Activated T-helper 1 cell treated with anti-CD3 and anti-CD28 coated beads, Interleukin-2, amount 50 U/mL, for 16 hours (primary cell): ENCODE measurements at places on chromosomes 2 and 18.

DNA sequence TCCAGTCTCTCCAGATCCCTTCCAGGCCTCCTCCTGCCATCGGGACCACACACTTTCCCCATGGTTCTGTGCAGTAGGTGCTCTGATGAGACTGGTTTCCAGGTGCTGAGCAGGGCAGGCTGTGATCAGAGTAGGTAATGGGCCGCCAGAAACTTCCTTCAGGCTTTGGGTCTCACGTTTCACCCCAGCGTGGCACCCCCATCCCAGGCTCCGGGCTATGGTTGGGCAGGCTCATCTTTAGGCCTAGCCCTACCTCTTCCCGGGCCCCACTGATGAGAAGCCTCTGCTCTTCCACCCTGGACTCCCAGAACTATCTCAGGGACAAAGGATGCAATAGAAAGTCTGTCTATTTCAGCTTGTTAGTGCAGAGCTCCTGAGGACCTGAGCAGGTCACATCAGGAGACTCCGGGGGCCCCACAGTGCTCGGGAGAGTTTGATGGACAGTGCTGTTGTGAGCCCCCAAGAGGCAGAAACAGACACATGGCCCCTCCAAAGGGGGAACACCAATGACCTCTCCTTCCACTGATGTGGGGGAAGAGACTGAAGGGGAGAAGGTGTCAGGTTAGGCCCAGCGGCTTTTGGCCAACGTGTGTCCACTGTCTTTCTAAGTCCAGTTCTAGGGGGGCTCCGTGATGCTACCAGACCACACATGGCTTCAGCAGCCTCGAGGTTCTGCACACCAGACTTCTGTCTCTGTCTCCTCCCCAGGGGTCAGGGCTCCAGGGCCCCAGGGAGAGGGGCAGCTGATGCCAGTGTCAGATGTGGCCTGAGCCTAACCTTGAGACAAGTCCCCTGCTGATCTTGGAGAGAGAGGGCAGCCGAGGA, 5.8 kb upstream of the PROM2 start:
- no peak for DNase-seq

DNA sequence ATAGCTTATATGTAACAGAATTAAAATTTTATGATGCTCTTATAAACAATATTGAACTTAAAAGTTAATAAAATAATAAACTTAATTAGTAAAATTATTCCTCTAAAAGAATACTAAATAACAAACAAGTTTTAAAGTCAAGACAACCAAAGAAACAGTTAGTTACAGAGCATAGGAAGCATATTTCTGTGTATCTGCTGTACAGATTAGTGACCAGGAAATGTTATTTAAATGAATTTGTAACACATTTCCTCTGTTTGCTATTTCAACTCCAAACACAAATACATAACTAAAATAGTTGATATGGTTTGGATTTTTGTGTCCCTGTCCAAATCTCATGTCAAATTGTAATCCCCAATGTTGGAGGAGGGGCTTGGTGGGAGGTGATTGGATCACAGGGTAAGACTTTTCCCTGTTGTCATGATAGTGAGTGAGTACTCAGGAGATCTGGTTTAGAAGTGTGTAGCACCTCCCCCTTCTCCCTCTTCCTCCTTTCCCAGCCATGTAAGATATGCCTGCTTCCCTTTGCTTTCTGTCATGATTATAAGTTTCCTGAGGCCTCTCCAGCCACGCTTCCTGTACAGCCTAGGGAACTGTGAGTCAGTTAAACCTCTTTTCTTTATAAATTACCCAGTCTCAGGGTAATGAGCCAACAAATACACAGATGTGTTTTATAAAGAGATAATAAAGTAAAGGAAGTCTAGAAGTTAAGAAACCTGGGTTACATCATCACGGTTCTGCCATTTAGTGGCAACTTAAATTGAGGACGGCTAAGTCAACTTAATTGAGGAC, 51.8 kb downstream of the ROCK2 start:
- DNase-seq = no peak

- no peak for DNase-seq
Observed at GRCh38 chr2:12164689-12165088, 418.3 kb downstream of the LPIN1 start.

DNA sequence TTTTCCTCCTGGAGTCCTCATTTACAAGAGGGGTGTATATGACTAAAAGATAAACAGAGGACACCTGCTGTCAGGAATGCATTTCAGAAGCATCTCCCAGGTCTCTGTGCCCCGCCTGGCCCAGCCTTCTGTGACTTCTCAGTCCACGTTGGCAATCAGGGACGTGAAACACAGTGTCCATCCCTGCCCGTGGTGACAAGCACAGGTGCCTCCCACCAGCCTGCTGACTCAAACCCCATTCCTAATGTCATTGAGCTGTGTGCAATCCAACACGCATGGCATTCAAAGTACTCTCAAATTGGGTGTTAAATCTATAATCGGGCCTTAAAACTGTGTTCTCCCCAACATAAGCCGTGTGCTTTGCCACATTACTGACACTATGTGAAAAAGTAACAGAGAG, 343.2 kb downstream of the EIPR1 start:
- no peak for DNase-seq

DNA sequence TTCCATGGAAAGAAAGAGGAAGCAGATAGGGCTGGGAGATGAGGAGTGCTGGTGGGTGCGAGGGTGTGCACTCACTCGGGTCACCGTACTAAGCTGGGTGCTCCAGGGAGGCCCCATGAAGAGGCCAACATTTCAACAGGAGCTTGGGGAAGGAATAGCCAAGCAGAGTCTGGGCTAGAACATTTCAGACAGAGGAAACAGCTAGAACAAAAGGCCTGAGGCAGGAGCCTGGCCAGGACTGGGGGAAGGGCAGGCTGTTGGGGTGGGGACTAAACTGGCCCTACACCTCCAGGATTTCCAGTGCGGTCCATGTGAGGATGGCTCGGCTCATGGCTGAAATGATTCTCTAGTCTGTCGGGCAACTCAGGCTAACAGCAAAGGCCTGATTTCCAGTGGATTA, 90.8 kb downstream of the ZFP36L2 start:
- DNase-seq = no peak

DNA sequence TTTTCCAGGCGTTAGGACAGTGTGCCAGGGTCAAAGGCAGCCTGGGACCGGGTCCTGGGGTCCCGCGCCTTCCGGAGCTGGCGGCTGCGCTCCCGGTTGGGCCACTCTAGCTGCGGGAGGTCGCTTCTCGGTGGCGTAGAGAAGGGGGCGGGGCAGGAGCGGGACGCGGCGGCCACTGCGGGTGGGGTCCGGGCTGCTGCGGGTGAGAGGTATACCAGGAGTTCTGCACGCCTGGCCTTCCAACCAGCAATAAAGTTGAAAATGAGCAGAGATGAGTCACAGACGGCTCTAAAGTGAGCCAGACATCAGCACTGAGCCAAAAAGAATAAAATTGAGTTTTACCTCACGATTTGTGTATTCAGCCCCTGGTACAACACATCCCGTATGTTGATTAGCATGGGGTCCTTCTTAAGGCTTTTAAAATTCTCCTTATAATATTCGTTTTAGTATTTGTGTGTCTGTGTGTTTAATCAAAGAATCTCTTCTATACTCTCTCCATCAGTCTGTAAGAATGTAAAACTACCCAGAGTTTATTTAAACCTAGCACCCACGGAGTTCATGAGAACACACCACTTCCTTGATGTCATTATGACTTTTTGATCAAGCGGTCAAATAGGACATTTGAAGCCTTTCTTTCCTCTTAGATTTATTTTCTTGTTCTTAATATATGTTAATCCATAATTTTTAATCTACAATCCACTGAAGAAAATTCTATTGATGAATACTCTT, at the start of gene C1GALT1C1L:
C1GALT1C1L (minus strand) TSS at position 108 of the 729 bp plus-strand sequence; CDS start at position 1, 107 bp downstream.
- DNase-seq = no peak

- DNase-seq = no peak
Observed at GRCh38 chr2:126115975-126116374, 540.0 kb upstream of the GYPC start.

DNA sequence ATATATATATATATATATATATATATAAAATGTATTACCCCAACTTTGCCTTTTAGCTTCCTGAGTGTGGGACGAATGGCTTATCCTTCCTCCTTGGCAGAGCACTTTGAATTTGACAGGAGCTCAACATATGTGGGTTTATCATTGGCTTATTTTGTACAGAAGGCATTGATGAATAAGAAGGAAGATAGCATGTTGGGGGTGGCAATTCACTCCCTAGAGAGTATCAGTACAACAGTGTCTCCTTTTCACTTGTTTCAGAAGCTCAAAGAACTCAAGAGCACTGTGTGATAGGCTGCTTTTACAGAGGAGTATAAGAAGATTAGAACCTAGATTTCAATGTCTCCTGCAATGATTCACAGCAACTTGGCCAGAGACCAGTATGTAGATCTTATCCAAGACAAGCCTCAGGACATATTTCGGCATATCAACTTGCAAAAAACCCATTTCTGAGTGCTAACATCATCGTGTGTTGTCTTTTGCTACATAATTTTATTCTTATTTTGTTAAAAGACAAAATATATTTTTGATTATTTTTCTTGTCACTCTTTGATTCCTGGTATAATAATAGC, 345.8 kb downstream of the SOCS6 start:
- DNase-seq = no peak

GRCh38 chr2:97950329-97951154, 45.2 kb downstream of the TMEM131 start:
- DNase-seq = no peak

GRCh38 chr2:101307950-101308431, 510 bp downstream of the RNF149 start:
- no peak for DNase-seq
